ENCODE measurements at places on chromosomes 16 and 17.

DNA sequence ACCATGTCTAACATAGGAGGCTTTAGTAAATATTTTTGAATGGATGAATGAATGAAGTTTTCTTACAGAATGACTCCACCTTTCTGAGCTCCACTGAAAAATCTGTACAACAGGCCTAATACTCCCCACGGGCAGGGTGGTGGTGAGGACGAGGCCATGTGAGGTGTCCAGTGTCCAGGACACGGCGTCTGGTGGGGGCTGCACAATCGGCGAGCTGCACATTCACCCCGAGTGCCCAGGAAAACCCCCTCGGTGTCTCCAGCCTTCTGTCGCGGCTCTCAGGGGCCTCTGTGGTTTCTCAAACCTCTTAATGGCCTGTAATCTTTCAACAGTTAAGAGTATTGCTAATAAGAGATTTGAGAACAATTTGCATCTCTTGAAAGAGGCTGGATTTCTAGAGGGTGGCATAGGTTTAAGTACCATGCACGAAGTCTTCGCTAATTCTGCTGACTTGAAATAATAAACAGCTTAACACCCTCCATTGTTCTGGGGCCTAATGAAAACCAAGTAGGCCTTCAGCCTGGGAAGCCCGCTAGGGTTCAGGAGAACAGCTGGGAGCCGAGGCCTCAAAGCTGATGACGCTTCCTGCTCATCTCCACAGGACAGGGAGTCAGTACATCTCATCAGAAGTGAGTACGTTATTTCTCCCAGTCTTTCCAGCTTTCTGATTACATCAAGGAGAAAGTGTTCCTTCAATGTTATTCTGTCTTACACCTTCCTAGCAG lies 304.6 kb upstream of the FOXF1 start:
- no peak for DNase-seq

GRCh38 chr17:8916466-8916865 lies 49.0 kb upstream of the PIK3R6 start:
- DNase-seq, result no peak

DNA sequence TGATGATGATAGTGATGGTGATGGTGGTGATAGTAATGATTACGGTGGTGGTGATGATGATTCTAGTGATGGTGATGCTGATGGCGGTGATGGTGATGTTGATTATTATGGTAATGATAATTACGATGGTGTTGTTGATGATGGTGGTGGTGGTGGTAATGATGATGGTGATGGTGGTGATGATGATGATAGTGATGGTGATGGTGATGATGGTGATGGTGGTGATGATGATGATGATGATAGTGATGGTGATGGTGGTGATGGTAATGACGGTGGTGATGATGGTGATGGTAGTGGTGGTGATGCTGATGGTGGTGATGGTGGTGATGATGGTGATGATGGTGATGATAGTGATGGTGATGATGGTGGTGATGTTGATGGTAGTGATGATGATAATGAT lies 370.0 kb downstream of the CDH13 start:
- no peak for DNase-seq

DNA sequence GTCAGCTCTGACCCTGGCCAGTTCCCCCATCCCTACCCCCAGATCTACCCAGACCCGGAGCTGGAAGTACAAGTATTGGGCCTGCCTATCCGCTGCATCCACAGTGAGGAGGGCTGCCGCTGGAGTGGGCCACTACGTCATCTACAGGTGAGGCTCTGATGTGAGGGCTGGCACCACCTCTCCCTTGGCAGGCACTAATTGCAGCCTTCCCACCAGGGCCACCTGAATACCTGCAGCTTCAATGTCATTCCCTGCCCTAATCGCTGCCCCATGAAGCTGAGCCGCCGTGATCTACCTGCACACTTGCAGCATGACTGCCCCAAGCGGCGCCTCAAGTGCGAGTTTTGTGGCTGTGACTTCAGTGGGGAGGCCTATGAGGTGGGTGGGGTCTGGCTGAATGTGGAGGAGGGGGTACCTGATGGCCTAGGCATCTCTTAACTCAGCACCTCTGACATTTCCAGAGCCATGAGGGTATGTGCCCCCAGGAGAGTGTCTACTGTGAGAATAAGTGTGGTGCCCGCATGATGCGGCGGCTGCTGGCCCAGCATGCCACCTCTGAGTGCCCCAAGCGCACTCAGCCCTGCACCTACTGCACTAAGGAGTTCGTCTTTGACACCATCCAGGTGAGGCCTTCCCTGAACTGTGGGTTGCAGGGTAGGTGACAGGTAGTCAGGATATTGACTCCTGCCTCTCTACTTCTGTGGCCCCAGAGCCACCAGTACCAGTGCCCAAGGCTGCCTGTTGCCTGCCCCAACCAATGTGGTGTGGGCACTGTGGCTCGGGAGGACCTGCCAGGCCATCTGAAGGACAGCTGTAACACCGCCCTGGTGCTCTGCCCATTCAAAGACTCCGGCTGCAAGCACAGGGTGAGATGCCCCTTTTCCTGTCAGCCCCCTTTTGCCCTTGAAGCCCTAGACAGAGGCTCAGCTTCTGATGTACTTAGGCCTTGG lies 4.3 kb downstream of the TRAF4 start:
- DNase-seq, result no peak

GRCh38 chr16:48112600-48112999 lies 43.2 kb downstream of the ABCC12 start:
- no peak for DNase-seq

DNA sequence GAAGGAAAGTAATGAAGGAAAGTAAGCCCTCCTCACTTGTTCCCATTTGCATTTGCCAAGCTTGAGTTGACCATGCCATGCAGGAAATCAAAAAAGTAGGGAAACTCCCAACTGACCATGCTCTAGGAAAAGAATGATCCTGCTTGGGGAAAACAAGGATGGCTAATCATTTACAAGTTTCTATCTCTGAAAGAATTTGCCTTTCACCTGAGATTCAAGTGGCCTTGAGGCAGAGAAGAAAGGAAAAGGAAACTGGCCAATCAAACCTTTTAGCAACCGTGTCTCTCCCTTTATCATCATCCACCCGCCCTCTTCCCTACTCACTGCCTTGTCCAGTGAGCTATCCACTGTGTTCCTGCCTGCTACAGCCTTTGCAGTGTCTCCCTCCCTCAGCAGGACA lies 757.2 kb upstream of the SOX9 start:
- DNase-seq, result no peak

GRCh38 chr16:28025631-28026030 lies 37.9 kb downstream of the GSG1L start:
- no peak for DNase-seq

DNA sequence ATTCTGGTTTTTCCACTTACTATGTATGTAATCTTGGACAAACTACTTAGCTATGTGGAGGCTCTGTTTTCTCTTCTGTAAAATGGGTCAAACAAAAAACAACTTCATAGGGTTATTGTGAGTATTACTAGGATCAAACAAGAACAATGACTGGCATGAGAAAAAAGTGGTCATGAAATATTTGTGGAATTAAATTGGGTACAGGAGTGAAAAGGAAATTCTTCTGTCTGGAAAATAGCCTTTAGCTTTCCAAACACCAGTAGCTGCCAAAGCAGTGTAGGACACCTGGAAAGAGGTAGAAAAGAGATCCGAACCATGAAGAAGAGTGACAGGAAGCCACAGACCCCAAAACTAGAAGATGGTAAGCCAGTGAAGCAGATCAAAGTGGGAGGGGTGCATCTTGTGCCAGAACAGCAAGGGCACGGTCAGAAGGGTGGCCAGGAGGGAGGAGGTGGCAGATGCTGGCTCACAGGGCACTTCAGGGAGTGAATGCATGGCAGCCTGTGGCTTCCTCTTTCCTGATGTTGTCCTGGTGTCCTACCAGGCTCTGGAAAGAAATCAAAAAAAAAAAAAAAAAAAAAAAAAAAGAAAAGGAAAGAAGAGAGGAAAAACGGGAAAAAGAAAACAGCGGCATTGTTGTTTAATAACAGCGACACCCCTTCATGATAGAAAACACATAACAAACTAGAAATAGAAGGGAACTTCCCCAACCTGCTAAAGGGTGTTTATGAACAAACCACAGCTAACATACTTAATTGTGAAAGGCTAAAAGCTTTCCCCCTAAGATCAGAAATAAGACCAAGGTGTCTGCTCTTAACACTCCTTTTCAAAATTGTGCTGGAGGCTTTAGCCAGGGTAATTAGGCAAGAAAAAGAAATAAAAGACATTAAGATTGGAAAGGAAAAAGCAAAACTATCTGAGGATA lies 67.9 kb downstream of the PCTP start:
- no peak for DNase-seq

DNA sequence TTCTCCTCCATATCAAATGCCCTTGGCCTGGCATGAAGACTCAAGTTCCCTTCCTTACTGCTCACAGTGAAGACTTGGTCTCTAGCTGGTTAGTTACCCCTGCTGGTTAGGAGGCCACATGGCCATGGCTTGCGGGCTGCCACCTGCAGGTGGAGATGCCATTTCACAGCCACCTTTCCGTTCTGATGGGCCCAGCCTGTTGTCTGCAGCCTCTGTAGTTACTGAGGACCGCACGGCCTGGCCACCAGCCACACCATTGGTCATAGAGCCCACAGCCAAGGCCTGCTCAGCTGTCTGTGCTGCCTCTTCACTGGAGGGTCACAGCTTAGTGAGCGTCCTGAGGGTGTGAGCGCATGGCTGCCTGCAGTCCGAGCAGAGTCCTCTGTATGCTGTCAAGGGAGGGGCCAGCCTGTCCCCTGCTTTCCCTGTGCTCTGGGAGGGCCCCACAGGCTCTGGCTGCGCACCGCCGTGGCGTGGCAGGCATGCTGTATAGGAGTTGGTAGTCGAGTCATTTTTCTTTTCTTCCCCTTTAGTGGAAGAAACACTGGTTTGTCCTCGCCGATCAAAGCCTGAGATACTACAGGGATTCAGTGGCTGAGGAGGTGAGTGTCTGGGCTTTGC lies 59.2 kb downstream of the PLD6 start:
- DNase-seq, result peak; percentile 15

GRCh38 chr17:35052241-35052610 lies 11.3 kb downstream of the RFFL start:
- no peak for DNase-seq
